ENCODE measurements at places on chromosomes 11 and 22.

GRCh38 chr11:65592858-65593517 is 2.6 kb downstream of the KCNK7 start:
- DNase-seq = no peak

DNA sequence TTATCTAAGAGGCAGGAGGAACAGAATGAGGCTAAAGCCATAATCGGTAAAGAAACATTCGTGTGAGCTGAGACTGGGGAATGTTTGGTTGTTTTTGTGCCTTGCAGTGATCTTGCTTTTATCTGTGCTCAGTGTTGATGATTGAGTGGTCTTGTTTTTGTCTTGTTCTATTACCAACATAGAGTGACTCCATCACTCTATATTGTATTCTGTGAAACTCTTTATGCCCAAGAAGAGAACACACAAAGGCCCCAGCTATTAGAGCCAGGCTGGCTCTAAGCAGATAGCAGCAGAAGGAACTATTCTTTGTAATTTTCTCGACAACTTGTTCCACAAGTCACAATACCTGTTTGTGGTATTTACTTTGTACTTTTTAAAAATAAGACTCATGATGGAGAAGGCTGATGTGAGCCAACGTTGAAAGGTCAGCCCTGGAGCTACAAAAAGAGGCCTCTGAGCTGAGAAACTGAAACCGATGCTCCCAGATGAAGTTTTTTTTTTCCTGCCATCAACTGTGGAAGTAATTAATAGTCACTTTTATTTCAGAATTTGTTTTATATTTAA is 68.4 kb downstream of the LARGE1 start:
- DNase-seq = no peak

- DNase-seq = peak; percentile 11
These were observed 469.9 kb downstream of the MN1 start for GRCh38 chr22:27331526-27332281.

- DNase-seq = no peak
These were observed 55.2 kb upstream of the MPEG1 start for GRCh38 chr11:59267736-59268475.

- no peak for DNase-seq
These were observed 7.2 kb downstream of the PPFIBP2 start for GRCh38 chr11:7520981-7521487.

GRCh38 chr22:46394622-46395021 is 59.1 kb downstream of the TRMU start:
- DNase-seq = no peak

DNA sequence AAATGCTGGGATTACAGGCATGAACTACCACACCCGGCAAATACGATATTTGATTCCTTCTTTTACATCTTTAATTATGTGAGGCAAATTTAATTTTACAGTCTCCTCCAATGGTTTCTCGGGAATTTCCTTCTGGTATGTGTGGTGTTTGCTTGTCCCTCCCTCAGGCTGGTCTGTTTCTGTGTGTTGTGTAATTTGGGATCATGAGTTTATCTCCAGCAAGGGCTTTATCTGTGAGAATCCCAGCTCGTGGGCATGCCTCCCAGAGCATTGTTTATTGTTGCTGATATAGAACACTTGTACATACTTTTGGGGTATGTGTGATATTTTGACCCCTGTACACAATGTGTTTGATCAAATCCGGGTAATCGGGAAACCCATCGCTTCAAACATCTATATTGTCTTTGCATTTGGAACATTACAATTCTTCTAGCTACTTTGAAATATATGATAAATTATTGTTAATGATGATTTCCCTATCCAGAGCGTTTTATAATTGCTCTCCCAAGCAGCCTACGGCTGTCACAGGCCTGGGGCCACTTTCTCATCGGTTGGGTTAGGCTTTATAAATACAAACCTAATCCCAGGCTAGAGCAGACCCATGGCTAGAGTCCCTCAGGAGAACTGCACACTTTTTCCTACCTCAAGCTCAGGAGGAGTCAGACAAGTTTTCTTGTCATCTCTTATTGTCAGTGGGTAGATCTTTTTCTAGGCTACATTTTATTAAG is 15.0 kb upstream of the PRR5 start:
- peak; percentile 74 for DNase-seq

DNA sequence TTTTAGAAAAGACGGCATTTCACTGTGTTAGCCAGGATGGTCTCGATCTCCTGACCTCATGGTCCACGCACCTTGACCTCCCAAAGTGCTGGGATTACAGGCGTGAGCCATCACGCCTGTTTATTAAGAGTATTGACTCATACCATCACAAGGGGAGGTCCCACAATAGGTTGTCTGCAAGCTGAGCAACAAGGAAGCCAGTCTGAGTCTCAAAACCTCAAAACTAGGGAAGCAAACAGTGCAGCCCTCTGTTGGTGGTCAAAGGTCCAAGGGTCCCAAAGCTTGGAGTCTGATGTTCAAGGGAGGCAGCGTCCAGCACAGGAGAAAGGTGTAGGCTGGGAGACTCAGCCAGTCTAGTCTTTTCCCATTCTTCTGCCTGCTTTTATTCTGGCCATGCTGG is 32.8 kb upstream of the LDLRAD3 start:
- DNase-seq = no peak

GRCh38 chr22:28907311-28908008 is 24.1 kb downstream of the ZNRF3 start:
- no peak for DNase-seq

DNA sequence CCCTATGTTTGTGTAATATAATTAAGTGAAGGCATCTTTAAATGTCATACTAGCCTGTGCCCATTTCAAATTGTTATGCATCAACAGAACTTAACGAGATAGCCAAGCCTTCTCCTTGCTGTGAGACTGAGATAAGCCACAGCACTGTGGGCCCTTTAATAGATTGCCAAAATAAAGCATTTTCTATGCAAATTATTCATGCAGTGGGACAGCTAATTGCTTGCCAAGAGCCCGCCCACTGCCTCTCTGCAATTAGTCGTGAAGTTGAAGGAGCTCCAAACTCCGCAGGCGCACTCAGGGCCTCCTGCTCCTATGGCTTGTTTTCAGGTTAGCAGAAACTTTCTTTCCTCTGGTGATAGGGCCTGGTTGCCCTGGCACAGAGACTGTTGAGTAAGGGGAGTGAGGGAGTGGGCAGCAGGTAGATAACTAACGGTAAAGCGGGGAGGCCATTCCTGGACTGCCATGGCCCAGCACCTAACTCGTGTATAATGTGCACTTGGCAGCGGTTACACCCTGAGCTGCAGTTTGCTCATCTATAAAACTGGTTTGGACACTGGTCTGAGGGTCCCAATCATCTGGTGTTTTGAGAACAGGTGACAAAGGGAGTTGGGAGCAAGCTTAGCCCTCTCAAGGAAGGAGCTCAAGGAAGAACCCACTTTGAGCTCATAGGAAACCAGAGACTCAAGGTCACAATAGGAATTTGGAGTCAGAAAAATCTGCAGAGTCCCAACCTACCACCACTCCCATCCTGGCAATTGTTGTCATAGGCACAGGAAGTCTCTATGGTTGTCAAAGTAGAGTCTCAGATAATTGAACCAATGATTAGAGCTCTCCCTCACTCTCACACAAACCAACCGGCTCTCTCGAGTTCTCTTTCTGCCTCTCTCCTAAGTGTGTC is 33.9 kb upstream of the RIC3 start:
- DNase-seq = no peak

GRCh38 chr11:119347242-119347641 is 737 bp upstream of the MFRP start:
- peak; percentile 76 for DNase-seq

- peak; percentile 94 for DNase-seq
These were observed 843.2 kb downstream of the KCNA4 start for GRCh38 chr11:29173660-29174062.

GRCh38 chr11:36340897-36341296 is 44.8 kb downstream of the PRR5L start:
- DNase-seq = no peak

DNA sequence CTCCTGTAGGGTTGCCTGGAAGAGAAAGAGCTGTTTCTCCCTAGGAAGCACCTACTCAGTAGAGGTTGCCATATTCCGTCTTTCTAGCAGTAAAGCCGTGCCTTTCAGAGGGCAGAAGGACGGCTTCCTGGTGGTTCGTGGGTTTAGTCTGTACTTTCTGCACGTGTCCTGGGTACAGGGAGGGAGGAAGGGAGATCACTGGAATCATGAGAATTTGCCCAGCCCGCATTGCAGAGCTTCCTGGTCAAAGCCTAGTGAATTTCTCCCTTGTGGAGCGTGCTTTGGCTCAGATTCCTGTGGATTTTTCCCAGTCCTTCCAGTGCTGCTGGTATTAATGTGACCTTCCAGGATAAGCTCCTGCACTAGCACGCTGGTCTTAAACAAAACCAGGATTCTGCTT is 44.9 kb downstream of the GRAMD1B start:
- peak; percentile 97 for DNase-seq

GRCh38 chr11:104163100-104164027 is 583 bp downstream of the PDGFD start:
- peak; percentile 1 for DNase-seq

- no peak for DNase-seq
These were observed 27.9 kb downstream of the PAX6 start for GRCh38 chr11:31783252-31783651.

- no peak for DNase-seq
These were observed 8.1 kb downstream of the RIC8A start for GRCh38 chr11:215581-216037.

DNA sequence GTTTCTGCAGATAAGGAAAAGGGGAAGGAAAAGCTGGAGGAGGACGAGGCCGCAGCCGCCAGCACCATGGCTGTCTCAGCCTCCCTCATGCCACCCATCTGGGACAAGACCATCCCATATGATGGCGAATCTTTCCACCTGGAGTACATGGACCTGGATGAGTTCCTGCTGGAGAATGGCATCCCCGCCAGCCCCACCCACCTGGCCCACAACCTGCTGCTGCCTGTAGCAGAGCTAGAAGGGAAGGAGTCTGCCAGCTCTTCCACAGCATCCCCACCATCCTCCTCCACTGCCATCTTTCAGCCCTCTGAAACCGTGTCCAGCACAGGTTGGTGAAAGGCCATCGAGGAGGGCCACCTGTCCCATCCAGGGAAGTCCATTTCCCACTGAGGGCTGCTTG is 5.6 kb downstream of the TEF start:
- no peak for DNase-seq

DNA sequence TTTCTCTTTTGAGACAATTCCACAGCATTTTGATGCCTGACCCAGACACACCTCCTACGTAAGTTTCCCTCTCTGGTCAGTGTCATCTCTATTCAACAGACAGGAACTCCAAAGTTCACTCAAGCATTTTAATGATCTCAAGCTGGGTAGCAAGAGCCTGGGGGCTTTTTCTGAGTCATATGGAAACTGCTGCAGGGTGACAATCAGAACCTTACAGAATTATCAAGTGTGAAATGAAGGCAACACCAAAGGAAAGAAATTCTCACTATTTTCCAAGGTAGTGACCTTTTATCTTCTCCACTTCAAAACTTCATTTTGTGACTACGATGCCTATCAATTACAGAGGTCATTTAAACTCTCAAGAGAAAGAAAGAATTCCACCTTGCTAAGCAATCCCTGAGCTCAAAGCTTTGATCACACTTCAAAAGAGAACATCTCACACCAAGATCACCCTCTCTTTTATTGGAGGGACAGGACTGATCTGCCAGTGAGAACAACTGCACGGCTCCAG is 229.0 kb upstream of the ZC3H12C start:
- DNase-seq = peak; percentile 22

All from EH (cell line).